ENCODE measurements at places on chromosomes 12 and 14.

DNA sequence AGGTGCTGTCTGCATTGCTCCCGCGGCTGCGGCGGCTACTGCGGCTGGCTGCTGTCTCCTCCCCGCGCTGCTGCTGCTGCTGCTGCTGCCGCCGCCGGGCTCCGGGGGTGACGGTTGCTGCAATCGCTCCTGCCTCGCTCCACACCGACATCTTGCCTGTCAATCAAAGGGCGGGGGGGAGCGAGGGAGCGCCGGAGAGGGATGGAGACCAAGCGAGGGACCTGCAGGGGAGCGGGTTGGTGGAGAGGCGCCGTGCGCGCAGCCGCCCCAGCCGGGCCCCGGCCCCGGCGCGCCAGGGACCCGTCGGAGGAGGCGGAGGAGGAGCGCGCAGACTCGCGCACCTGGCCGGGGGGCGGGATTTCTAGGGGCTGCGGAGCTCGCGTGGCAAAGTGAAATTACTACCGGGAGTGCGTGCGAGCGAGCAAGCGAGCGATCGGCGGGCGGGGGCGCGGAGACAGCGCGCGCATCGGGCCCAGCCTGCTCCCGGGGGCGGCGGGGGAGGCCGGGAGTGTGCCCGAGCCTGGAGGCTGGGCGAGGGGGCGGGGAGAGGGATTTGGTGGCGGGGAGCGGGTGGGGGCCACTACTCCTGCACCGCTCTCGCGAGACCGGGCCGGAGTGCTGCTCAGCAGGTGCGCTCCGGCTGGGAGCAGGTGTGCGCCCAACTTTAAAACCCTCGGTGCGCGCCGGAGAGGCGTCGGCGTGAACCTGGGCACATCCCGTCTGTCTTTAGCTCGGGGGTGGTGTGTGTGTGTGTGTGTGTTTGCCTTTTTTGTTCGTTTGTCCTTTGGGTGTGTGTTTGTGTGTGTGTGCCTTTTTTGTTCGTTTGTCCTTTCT, at the start of gene KSR2:
KSR2 (minus strand) TSS at position 165 of the 834 bp plus-strand sequence. CDS start 735 bp downstream, outside the sequence.
- peak; percentile 73 for DNase-seq

DNA sequence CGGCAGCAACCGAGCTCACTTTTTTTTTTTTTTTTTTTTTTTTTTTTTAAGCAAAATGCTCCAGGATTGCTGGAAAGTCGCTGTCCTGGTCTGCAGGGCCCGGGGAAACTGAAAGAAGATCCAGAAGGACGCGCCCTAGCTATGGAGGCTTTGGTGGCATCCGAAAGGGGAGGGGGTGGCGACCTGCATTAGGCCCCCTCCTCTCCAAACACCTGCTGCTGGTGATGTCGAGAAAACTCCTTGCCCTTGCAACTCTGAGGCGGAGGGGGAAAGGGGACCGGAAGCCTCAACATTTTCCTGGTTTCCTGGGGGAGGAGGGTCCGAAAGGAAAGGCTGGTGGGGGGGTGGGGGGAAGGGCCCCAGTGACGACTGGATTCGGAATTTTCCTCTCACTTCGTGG, 421.1 kb downstream of the VRK1 start:
- DNase-seq: no peak

DNA sequence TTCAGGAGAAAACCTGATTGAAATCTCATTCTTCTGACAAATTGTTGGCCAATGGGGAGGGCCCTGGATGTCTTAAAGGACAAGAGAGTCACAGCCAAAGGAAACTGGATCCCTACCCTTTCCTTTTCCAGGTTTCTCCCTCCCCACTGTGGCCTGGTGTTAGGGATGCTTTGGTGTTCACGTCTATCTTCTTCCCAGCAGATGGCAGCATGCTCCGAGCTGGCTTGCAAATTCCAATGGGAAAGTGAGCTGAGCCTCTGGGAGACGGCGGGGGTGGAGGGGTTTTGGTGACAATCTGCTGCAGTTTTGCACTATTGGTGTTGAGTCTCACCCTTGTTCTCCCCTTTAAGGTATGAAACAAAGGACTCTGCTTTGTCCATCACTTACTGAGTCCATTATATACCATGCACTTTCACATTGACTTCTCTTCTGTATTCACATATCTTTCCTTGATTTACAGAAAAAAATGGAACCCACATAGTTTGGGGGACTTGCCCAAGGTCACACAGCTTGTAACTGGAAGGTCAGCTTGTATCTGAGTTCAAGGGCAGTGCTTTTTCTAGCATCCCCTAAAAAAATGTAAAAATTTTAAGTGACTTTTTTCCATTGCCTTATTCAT, 39.3 kb downstream of the CCDC177 start:
- DNase-seq: no peak

DNA sequence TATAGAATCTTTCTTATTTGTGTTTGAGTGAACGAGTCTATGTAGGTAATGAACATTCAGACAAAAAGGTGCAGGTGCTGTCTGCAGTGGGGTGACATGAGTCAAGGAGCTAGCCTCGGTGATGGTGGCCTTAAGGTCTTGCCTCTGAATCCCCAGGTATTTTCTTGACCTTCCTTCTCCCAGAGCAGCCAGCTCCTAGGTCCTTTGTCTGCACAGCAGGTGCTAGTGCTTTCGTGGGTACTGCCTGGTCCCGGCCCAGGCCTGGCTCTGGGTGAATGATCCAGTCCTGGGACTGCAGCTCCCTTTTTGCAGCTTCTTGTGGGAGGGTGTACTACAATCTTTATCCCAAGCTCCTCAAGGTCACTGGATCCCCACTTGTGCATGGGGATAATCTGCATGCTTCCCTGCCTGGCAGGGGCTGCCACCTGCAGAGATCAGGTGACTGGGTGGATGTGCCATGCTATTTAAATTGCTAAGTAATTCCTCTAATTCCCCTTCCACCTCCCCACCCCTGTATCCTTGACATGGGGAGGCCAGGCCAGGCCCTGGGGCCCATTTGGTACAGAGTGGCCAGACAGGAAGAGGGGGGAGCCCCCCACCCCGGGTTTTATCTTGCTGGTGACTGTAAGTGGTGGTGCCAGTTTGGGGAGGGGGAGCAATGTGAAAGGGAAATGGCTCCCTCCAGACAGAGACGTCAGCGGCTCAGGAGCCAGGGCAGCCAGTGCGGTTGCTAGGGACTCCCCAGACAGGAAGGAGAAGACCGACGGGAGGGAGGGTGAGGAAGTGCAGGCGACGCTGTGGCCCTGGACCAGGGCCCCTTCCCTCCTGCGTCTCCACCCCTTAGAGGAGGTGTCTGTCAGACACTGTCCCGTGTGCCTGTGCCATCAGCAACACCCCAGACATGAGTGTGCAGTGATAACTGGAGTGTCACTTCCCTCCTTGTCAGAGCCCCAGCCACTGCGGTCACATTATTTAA, 6.7 kb downstream of the VASH1 start:
- DNase-seq: peak; percentile 74

GRCh38 chr14:75011356-75011994, 8.8 kb downstream of the EIF2B2 start:
- DNase-seq: no peak

DNA sequence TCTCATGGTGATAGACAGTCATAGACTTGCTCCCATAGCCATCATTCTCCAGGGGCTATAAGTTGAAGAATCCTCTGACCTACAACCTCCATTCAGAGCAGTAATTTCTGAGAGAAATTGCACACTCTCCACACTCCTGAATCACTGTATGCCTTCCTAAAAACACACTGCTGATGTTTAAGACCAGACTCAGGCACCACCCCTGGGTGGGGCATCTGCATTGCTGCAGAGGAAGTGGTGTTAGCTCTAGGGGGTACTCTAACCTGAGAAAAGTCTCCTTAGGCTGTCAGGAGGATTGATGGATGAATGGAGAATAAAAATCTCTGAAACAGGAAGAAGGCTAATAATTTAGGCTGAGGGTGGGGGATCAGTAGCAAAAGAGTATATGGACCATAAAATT, 436.1 kb downstream of the DAD1 start:
- no peak for DNase-seq

GRCh38 chr12:116172224-116172849, 105.2 kb downstream of the MED13L start:
- peak; percentile 64 for DNase-seq

GRCh38 chr12:104334581-104334980, 31.0 kb downstream of the EID3 start:
- DNase-seq: no peak

GRCh38 chr14:23568021-23568599, 519 bp upstream of the AP1G2 start:
- no peak for DNase-seq

- no peak for DNase-seq
Measured at GRCh38 chr12:3700861-3701260, 52.0 kb downstream of the CRACR2A start.

- no peak for DNase-seq
Measured at GRCh38 chr12:20604408-20605067, 90.6 kb upstream of the SLCO1C1 start.

DNA sequence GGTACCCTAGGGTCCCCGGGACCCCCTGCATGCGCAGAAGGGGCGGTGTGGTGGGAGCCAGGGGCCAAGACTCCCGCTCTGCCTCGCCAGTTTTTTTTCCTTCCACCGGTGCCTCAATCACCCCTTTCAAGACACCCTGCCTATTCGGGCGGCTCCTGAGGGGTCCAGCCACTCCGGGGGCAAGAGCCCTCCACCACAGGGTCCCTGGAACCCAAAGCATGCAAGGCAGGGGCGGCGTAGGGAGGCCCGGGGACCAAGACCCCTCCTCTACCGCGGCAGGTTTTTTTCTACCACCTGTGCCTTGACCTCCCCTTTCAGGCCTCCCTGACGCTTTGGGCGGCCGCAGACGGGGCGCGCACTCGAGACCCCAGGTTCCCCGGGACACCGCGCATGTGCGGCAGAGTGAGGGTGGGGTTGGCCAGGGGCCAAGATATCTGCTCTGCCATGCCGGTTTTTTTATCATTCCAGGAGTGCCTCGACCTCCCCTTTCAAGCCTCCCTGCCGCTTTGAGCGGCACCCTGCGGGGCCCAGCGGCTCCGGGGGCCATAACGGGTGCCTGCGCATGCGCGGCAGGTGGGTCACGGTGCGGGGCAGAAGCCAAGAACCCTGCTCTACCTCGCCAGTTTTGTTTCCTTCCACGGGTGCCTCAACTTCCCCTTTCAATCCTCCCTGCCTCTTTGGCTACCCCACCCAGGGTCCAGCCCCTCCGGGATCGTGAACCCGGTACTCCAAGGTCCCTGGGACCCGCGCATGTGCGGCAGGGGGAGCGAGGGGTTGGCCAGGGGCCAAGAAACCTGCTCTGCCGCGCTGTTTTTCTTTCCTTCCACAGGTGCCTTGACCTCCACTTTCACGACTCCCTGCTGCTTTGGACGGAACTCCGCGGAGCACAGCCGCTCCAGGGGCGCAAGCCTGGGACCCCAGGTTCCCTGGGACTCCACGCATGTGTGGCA, 328.1 kb downstream of the ALG10 start:
- DNase-seq: no peak

GRCh38 chr12:75455839-75456238, 24.7 kb upstream of the GLIPR1 start:
- no peak for DNase-seq

GRCh38 chr12:112303004-112303403, 79.2 kb downstream of the HECTD4 start:
- DNase-seq: peak; percentile 95

DNA sequence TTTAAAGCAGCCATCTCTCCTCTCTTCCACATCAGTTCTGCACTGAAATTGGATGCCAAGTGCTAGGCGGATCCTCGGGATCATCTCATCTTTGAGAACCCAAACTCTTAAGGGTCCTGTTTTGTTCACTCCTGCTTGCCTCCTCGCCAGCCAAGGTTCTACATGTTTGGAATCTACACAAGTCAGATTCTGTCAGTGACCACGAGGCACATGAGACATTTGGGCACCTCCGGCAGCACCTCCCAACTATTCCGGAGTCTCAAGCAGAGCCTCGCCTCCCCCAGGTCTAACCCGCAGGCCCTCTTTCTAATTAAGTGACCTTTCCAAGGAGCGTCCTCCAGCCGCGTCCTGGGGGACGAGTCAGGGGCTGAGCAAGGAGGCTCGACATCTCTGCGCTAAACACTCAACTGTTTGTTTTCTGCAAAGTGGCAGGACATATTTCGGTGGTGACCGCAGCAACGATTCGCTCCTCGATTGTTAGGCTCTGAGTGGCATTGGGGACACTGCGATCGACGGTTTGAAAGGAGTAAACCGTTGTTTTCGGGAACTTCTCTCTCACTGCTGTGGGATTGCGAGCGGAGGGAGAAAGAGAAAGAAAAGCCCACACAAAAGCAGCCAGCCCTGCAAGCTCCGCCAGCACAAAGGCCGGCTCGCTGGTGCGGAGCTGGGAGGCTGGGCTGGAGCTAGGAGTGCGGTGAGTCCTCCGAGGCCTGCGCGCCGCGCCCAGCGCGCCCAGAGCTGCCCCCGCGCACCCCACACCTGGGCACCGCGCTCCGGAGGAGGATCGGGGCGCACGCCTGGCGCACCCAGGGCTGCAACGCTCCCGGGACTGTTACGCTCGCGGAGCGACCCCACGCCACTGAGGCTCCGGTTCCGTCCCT, 640 bp downstream of the ARMH4 start:
- DNase-seq: peak; percentile 11

GRCh38 chr12:108770963-108771362, 39.6 kb upstream of the CORO1C start:
- no peak for DNase-seq

DNA sequence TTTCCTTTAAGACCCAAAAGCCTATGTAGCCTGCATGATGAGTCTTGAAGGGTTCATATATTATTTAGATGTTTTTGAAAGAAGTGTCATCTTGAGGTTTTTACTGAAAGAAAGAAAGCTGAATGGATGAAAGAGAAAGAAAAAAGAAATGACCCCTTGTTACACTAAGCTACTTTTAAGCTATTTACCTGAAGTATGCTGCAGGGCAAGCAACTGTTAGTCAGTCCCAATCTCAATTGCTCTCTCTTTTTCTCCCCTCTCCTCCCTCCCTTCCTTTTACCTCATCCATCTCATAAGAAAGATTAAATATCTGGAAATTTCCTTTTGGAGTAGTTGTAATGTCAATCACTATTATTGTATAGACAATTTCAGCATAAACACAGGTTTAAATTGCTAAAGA, 512.4 kb downstream of the TMTC2 start:
- DNase-seq: no peak

DNA sequence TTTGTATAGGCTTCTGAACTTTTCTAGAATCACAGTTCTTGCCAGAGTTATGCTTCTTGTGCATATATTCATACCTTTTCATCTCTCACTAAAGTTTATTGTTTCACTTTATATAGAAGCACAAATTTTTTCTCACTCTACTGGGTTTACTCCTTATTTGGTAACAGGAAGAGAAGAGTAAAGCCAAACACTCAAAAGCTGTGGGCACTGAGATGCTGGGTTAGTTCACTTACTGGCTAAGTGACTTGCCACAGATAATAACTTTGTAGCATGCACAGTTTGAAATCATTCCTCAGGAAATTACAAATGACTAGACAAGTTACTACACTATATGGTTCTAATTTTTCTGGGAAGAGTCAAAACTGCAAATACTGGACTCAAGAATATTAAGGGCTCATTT, 7.8 kb downstream of the HIGD1C start:
- DNase-seq: peak; percentile 9

DNA sequence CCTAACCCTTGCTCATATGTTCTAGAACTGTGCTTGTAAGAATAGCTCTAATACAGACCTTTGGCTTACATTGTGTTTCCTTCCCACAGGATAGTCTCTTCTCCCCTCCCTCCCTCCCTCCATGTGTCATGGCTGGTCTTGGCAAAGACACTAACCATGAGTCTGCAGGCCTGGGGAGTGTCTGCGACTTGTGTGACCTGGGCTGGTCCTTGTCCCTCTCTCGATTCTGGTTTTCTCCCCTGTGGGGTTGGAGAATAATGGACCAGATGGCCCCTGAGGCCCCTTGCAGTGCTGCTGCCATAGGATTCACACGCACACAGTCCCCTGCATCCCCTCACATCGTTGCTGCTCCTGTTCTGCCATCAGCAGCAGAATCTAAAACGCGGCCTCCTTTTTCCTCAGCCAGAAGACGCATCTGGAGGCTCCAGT, 30.3 kb downstream of the DEGS2 start:
- no peak for DNase-seq

GRCh38 chr14:64506721-64507120, 2.2 kb downstream of the ZBTB1 start:
- peak; percentile 45 for DNase-seq

All from GM12865 (cell line).